Femur (tissue), 1 donor: ENCODE measurements at places on chromosomes 6 and 20.

DNA sequence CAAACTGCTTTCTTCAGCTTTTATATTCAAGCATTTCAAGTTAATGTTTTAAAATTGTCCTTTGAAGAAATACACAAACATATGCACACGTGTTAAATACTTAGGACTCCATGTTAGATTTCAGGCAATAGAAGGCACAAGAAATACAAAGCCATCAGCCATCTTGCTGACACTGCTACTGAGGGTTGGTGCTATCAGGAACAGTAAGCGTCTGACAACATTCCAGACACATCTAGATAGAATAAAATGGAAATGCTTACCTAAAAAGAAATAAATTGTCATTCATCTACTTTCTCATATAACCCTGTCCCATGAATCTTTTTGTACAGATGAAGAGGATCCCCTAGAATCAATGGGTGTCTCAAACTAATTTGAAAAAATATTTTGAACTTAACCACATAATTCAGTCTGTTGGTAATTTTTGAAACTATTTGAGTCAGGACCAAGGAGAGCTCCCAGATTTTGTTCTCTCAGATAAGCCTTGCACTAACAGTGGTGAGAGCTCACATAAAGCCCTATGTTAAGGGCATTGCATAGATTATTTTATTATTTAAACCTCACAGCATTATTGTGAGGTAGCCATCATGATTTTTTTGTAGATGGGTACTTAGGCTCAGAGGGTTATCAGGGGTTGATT, 631.1 kb upstream of the POU3F2 start:
- DNase-seq = no peak

DNA sequence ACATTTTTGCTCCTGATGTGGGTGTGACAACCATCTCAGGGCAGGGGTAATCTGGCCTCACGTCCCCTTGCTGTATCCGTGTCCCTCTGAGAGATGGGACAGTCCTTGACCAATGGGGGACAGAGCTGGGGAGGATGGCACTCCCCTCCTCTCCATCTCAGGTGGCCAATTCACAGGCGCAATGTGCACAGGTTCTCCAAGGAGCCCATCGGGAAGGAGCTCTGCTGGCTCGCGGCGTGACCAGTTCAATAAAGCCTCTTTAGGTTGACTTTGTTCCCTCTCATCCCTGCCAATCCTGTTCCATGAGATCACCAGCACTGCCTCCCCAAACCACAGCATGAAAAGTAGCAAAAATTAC, 196.3 kb upstream of the SLC24A3 start:
- no peak for DNase-seq

GRCh38 chr6:45027126-45027525, 301.0 kb upstream of the RUNX2 start:
- DNase-seq = no peak

DNA sequence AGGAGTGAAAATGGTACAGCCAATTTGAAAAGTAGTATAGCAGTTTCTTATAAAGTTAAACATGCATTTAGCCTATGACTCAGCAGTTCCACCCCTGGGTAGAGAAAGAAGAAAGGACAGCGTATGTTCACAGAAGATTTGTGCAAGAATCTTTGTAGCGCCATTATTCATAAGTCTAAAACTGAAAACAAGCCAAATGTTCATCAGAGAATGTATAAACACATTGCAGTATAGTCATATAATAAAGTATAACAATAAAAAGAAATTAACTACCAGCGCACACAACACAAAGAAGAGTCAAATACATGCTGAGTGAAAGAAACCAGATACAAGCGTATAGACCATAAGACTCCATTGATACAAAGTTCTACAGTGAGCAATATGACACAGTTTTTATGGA, 294.0 kb downstream of the SAMD5 start:
- DNase-seq = no peak

DNA sequence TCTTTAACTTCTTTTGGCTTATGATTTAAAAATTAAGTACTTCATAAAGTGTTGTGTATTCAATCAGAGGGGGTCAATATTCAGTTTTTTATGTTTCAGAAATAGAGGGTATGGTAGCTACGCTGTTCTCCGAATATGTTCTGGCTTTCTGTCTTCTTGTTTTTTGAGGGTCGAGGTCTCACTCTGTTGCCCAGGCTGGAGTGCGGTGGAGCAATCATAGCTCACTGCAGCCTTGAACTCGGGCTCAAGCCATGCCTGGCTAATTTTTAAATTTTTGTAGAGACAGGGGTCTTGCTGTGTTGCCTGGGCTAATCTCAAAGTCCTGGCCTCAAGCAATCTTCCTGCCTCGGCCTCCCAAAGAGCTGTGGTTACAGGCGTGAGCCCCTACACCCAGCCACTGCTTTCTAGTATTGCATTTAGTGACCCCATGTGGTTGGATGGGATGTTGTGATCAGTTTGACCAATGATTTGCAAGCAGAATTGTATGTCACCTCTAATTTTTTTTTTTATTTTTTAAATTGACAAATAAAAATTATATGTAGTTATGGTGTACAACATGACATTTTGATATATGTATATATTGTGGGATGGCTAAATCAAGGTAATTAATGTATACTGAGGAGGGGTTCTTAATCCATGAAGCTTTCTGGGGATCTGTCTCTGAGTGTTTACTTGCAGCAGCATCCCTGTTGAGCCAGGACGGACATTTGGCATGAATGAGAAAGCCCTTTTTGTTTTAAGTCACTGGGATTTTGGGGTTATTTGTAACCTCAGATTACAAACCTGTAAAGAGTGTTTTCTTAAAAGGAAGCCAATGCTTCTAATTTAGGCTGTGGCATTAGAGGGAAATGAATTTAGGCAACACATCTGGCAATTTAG, 38.5 kb upstream of the DEK start:
- no peak for DNase-seq

GRCh38 chr6:53494076-53494475, 50.8 kb downstream of the GCLC start:
- no peak for DNase-seq

- DNase-seq = no peak
Observed at GRCh38 chr6:129007701-129008373, 124.9 kb downstream of the LAMA2 start.

GRCh38 chr6:39933669-39934130, 562 bp downstream of the MOCS1 start:
- no peak for DNase-seq

GRCh38 chr6:62672989-62673388, 387.0 kb upstream of the KHDRBS2 start:
- no peak for DNase-seq

DNA sequence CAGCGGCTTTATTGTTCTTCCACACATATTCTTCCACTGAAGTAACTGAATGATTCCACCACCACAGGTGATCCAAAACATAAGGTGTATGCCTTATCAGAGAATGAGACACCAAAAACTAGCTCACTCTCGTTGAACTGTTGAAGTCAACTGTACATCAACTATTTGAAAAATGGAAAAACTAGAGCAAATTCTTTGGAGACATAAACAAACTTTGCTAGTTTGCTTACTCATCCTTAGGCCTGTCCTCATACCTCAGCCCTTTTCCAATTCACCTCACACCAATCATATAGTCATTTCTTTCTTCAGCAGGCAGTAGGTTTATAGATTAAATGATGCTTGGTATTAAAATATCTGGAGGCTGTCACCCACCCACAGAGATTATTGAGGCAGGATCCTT, 77.1 kb upstream of the RNF217 start:
- no peak for DNase-seq

DNA sequence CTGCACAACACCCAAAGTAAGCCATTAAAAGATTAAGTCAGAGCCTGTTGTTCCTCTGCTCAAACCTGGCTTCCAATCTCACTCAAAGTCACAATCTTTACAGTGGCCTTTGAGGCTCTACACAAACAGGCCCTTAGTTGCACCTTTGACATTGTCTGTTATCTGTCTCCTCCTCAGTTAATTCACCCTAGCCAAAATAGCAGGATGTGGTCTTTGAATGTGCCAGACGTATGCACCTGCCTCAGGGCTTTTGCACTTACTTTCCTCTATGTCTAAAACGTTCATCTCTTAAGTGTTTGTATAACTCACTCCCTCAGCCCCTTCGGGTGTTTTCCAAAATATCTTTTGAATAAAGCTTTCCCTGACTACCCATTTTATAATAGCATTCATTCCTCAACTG, 107.7 kb downstream of the EYA4 start:
- DNase-seq = no peak

- DNase-seq = no peak
Observed at GRCh38 chr6:143018955-143019354, 41.7 kb upstream of the AIG1 start.

GRCh38 chr20:14566505-14566904, 229.1 kb upstream of the FLRT3 start:
- peak; percentile 35 for DNase-seq

- DNase-seq = peak; percentile 47
Observed at GRCh38 chr20:44979090-44979621, 12.8 kb downstream of the STK4 start.

GRCh38 chr6:156741287-156742073, 35.7 kb upstream of the ARID1B start:
- no peak for DNase-seq

DNA sequence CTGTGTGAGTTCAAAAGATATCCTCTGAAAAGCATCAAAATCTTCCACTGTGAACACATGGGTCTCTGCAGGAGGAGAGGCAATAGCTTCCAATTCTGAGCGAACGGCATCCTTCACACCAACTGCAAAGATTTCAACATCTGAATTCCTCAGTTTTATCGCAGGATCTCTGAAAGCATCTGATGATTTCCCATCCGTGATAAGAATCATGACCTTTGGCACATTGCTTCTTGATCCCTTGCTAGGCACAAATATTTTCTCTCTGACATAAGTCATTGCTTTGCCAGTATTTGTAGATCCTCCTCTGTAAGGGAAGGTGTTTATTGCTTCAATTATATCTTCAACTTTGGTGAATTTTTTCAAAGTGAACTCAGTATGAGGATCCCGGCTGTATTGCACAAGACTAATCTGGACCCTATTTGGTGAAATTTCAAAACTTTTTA, 22.7 kb downstream of the COL12A1 start:
- no peak for DNase-seq

DNA sequence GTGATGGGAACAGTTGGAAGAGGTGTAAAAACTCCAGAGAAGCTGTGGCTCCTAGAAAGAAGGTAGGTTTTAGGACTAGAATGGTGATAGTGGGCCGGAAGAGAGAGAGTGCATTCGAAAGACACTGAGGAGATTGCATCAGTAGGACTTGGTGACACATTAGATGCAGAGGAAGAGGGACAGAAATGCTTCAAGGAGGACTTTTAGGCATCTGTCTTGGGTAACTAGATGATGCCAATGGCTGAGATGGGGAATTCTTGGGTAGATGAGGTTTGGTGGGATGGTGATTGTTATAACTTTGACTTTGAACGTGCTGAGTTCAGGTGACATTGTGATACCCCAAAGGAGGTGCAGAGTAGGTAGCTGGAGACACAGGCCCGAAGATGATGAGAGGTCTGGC, 196.5 kb downstream of the GMPR start:
- no peak for DNase-seq

DNA sequence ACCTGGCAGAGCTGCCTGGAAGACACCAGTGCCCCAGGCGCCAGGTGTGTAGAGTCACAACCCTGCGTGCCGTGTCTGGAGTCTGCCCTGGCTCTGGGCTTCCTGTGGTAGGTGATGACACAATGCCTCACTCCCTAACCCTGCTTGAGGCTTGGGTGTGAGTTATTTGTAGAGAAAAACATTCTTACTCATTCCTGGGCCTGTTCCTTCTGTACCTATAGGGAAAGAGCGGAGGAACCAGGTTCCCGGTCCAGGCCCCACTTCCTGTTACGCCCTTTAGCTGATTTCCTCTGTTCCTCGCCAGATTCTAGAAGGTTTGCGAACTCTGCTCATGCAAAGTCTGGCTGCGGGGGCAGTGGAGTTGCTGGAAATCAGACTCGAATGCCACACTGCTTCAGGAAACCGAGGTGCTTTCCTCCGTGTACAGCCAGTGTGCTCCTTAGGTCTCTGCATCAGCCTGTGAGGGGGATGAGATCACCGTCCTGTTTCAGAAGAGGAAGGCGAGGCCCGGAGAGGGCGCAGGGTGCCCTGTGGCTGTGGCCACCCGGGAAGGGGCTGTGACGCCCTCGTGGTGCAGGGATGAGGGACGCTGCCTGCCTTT, 67.1 kb upstream of the DUSP22 start:
- DNase-seq = no peak

GRCh38 chr6:56808871-56809359, 146.0 kb upstream of the BEND6 start:
- DNase-seq = no peak

- DNase-seq = no peak
Observed at GRCh38 chr6:88114838-88115237, 51.3 kb downstream of the CNR1 start.

DNA sequence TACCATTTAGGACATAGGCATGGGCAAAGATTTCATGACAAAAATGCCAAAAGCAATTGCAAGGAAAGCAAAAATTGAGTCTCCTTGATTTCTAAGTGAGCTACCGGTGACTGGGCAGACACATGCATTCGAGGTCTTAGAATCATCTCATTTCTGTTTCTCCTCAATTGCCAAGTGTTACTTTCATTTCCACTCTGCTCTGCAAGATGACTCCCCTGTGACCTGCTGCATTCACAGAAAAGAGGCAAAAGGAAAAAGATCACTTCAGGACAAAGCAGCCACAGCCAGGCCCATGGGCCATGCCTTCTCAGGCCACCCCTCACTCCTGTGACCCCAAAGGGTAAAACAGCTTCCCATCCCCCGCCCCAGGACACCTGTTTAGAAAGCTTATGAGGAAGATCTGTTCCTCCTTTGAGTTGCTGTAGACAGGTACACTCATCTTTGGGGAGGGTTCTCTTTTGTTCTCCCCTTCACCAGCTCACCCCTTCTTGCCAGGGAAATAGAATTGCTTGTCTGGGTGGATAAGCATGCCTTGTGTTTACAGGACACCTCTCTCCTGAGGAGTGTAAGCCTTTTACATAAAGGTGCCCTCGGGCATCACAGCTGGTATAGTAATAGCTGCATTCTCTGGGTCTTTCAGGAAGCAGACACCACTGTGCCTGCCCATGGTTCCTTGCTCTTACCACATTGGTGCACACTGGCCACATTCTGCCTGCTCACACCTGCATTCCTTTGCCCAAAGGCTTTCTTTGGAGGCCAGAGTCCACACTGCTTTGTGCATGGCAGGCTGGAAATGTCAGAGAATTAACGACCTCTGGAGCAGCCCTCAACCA, 105.0 kb downstream of the SLC24A3 start:
- no peak for DNase-seq
